ENCODE measurements at places on chromosomes 6 and 20.
A peak's percentile ranks its signal among the peaks of the same experiment; 100 is the strongest.

DNA sequence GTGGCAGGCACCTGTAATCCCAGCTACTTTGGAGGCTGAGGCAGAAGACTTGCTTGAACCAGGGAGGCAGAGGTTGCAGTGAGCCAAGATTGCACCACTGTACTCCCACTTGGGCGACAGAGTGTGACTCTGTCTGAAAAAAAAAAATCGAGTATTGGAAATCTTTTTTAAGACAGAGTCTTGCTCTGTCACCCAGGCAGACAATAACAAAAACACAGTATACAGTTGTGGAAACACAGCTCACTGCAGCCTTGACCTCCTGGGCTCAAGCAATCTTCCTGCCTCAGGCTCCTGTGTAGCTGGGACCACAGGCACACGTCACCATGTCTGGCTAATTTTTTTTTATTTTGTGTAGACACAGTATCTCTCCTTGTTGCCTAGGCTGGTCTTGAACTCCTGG lies 15.0 kb downstream of the NANP start:
- no peak for DNase-seq

DNA sequence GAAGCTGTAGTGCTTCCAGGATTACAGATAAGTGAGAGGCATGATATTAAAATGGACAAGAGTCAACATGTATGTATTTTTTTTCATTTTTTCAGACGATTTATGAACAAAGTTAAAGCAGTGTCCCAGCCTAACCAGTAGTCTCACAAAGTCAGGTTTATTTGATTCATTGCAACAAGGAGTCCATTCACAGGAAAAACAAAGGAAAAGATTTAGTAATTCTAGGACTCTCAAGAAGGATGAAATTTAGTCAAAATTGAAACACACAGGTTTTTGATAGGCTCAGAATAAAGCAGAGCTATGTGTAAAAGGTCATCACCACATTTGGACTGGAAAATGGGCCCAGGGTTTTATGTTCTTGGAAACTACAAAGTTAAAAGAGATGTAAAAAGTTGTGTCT lies 84.0 kb downstream of the ZNF133 start:
- DNase-seq, result no peak

DNA sequence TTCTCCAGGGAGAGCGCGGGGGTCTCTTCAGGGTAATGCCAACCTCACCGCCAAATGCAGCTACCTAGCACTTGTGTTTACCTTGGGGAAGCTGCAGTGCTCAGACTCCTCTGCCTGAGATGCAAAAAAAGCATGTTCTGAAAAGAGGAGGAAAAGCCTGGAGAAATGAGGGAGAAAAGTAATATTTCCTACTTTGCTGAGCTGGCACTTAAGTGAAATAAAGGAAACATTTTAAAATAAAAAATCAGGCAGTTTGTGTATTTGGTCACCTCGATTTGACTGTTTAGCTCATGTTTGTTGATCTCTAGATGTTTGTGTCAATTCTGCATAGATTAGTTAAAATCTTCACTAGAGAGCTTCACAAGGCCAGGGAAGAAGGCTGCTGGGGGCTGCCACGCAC lies 487.2 kb downstream of the QKI start:
- DNase-seq, result no peak

GRCh38 chr6:35048631-35049083 lies 92.5 kb downstream of the TCP11 start:
- no peak for DNase-seq

- DNase-seq, result no peak
These were observed 11.5 kb upstream of the MPC1 start for GRCh38 chr6:166394036-166394892.

DNA sequence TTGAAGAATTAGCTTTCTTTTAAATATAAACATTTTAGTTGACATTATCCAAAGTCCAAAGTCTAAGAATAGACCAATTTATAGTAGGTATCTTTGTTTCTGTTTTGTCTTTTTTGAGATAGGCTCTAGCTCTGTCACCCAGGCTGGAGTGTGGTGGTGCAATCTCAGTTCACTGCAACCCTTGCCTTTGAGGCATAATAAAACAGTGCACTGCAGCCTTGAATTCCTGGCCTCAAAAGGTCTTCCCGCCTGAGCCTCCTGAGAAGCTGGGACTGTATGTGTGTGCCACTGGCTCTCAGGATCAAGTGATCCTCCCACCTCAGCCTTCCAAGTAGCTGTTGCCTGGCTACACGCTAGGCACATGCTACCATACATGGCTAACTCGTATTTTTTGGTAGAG lies 135.4 kb downstream of the REV3L start:
- no peak for DNase-seq

GRCh38 chr6:98842342-98843180 lies 8.2 kb downstream of the POU3F2 start:
- no peak for DNase-seq

GRCh38 chr6:85368631-85369030 lies 81.3 kb upstream of the NT5E start:
- DNase-seq, result no peak

DNA sequence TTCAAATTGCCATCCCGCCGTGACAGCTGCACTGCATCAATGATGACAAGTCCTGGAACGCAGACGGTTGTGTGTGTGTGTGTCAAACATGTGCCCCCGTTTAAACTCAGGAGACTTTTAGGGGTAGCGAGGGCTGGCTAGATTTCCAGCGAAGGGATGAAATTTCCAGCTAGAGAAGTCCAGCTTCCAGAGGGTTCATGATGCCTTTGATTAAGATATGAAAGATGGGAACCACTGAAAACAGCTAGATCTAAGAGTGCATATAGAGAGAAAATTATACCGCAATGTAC lies 644 bp downstream of the KIZ start:
- DNase-seq, result no peak

GRCh38 chr20:48609491-48609978 lies 218.3 kb downstream of the PREX1 start:
- DNase-seq, result no peak

DNA sequence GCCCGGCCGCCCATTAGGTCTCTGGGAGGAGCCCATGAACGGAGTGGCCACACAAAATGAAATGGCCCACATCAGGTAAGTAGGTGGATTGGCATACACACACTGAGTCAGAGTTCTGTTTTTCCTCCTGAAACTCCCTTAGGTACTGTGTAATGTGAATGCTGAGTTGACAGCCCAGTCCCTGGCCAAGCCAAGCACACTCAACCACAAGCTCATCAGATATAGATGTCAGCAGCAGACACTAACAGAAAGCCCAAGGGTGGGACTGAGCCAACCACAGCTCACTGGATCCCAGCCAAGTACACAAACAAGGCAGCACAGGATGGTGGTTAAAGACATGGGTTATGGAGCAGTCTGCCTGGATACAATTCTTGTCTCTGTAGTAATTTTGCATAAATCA lies 403.4 kb downstream of the GJA1 start:
- DNase-seq, result no peak

GRCh38 chr6:39887692-39888450 lies 46.4 kb downstream of the MOCS1 start:
- peak; percentile 70 for DNase-seq

- no peak for DNase-seq
These were observed 24.5 kb downstream of the HDGFL1 start for GRCh38 chr6:22593895-22594294.

GRCh38 chr20:58875541-58876134 lies 23.1 kb downstream of the GNAS start:
- DNase-seq, result no peak

DNA sequence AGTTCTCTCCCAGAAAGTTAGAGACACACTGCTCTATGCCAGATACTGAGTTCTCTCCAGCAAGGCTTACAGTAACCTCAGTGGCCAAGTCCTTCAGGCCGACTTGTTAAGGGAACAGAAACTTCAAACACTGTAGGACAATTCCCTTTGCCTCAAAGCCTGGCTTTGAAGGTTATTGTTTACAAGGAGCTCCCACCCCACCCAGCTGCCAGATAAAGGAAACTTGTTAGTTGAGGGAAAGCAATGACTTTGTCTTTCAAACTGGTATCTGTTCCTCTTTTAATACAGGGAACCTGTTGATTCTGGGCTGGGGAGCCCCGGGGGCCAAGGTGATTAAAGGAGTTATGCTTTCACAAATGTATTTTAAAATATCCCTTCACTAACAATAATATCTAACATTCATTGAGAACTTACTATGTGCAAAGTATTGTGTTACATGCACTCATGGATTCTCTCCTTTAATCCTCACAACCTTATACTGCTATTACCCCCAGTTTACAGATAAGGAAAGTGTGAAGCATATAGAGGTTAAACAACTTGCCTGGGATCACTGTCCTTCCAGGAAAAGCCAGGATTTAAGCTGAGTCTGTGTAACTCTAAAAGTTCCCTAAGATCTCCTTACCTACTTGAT lies 27.6 kb upstream of the CDKN1A start:
- DNase-seq, result no peak

DNA sequence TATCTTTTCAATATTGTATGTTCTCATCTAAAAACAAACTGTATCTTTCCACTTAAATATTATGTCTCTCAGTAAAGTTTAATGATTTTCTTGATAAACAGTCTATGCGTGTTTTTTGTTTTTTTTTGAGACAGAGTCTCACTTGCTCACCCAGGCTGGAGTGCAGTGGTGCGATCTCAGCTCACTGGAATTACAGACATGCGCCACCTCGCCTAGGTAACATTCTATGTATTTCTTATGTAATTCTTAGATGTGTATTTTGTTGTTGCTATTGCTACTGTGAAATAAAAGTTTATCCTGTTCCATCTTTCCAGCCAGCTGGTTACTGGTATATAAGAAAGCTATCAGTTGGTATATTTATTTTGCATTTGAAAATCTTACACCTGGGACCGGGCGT lies 29.4 kb downstream of the ABHD12 start:
- DNase-seq, result no peak

GRCh38 chr6:139436200-139436956 lies 61.9 kb upstream of the CITED2 start:
- no peak for DNase-seq

- no peak for DNase-seq
These were observed 40.0 kb upstream of the SCP2D1 start for GRCh38 chr20:18773566-18773965.

GRCh38 chr20:38304845-38305447 lies 990 bp downstream of the BPI start:
- DNase-seq, result no peak

Data from thoracic aorta (tissue), 2 donors.